ENCODE measurements at places on chromosomes 11 and 22. TPM values are rescaled to one million over a fixed set of nuclear protein-coding genes. Genes with fewer than 3 reads are reported as not detected.

The TSSK2 gene
- not detected for total RNA-seq

The KRTAP5-10 gene
- not detected for total RNA-seq

The RGL4 gene
- total RNA-seq, result not detected

The OR4D10 gene
- total RNA-seq, result not detected

The OR52E2 gene
- not detected for total RNA-seq

The DNAL4 gene
- 17.7 TPM for total RNA-seq

The HPX gene
- 1.5 TPM for total RNA-seq

The TMEM191C gene
- total RNA-seq, result 3.2 TPM

The KRTAP5-11 gene
- not detected for total RNA-seq

The KLHDC7B gene
- total RNA-seq, result not detected

The SMTNL1 gene
- total RNA-seq, result not detected

The PRODH gene
- 0.74 TPM for total RNA-seq

The OR8G1 gene
- not detected for total RNA-seq

The OR8D1 gene
- total RNA-seq, result not detected

The TMEM151A gene
- total RNA-seq, result 7.6 TPM

The MS4A15 gene
- not detected for total RNA-seq

The DPAGT1 gene
- total RNA-seq, result 10.6 TPM

The PRG3 gene
- not detected for total RNA-seq

The ILK gene
- total RNA-seq, result 42.5 TPM

The CTNND1 gene
- total RNA-seq, result 134 TPM

The CALCA gene
- not detected for total RNA-seq

The ESAM gene
- total RNA-seq, result 6.1 TPM

The TEX12 gene
- 0.49 TPM for total RNA-seq

The TMPRSS5 gene
- total RNA-seq, result 2.0 TPM

The MISFA gene
- 0.74 TPM for total RNA-seq

The MYBPC3 gene
- total RNA-seq, result not detected

The FGF19 gene
- total RNA-seq, result not detected

The SLC25A45 gene
- total RNA-seq, result 0.74 TPM

The MMP8 gene
- total RNA-seq, result 0.25 TPM

The HTR3A gene
- 0.74 TPM for total RNA-seq

The SCGB1D2 gene
- not detected for total RNA-seq

All from temporal lobe (tissue), 4 donors.